ENCODE measurements at places on chromosomes 3 and 15.

DNA sequence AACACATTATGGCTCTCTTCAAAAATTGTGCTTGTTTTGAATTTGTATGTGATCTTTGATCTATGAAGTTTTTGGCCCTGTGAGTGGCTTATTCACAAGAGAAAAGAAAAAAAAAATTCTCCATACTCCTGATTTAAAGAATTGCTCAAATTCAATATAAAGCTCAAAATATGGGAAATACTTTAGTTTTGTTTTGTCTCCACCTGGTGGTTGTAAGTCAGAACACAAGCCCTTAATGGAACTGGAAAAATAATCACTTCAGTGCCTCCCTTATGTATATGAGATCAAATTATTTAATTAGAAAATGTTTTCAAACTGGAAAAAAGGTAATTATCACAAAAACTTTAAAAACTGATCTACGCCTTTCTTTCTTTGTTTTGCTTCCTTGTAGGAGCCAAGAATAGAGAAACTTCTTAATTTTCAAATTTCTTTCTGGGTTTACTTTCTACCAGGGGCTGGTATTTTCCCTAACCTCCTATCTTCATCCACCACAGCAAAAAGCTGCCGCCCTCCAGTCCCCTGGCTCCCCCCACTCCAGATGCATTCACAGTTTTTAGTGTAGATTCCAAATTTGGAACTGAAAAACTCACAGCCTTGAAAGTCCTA lies 50.6 kb downstream of the SERP1 start:
- peak; percentile 19 for DNase-seq

DNA sequence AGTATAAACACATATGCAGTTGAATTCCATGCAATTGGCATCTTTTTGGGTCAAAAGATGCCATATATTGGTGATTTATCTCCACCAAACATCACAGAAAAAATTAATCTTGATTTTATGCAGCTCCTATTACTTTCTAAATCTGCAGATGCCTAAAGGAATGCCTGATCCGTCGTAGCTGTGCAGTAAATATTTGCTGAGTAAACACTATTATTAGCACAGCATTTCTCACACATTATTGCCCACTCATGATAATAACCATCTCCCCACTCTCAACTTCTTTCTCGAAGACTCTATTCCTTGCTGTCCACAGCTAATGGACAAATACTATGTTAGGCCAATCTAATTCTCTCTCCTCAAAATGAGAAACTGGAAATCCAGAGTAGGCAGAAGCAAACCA lies 625.2 kb downstream of the ZIC1 start:
- DNase-seq, result no peak

- DNase-seq, result no peak
Measured at GRCh38 chr3:14488286-14489041, 51.7 kb downstream of the GRIP2 start.

GRCh38 chr15:50181969-50182218 lies at the start of gene SLC27A2:
Gene SLC27A2, plus strand, starts transcription at chr15:50182196. Its CDS starts 232 bp downstream, at chr15:50182428.
- no peak for DNase-seq

DNA sequence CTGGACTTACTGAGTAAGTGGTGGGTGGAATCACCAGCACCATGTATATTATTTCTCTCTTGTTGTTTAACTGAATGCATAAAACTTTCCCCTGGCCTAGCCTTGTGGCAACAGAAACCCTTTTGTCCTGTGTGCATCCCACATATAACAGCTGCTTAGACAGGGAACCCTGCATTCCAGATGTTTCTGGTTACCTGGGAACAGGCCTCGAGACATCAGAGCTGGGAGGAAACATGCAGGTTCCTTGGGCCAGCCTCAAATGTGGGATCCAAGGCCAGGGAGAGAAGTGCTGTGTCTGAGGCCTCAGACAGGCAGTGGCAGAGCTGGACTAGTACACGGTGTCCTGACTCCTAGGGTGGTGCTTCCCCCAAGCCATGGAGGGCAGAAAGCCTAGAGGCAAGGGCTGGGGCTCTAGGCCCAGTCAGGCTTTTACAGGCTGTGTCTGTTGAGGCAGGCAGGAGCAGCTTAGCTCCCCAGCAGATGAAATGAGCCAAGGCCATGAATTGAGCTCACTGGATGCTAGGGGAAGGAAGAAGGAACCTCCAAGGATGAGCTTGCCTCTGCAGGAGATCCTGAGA lies 57.7 kb downstream of the ITGA11 start:
- DNase-seq, result no peak

Data from GM12864 (cell line).